ENCODE measurements at places on chromosomes 5 and 9.
A peak's percentile ranks its signal among the peaks of the same experiment; 100 is the strongest.

GRCh38 chr5:57317341-57317740 is 143.5 kb downstream of the GPBP1 start:
- DNase-seq, result no peak

GRCh38 chr5:80195837-80196400 is 59.9 kb downstream of the SERINC5 start:
- no peak for DNase-seq

- no peak for DNase-seq
These were observed 56.7 kb upstream of the NXNL2 start for GRCh38 chr9:88478246-88478645.

GRCh38 chr9:102479191-102479590 is 515.9 kb upstream of the CYLC2 start:
- no peak for DNase-seq

GRCh38 chr5:64417390-64417789 is 88.4 kb upstream of the RGS7BP start:
- DNase-seq, result no peak

- DNase-seq, result no peak
These were observed 119.1 kb downstream of the C9orf50 start for GRCh38 chr9:129501771-129502319.

DNA sequence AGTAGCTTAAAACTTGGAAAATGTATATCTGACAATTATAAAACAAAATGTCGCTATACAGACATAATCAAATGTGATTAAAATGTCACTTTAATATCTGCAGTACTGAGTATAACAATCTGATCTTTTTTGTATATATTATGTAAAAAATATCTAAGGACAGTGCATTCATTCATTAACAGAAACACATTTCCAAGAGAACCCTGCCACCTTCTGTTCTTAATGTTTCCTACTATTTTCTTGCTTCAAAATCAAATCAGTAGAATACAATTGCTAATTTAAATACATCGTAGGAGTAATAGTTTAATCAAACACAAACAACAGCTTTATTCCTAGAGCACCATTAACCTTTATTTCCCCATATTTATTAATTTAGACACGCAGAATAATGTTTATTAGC is 142.6 kb upstream of the ST8SIA4 start:
- no peak for DNase-seq

GRCh38 chr5:18749763-18750162 is 1115.5 kb downstream of the TAF11L14 start:
- no peak for DNase-seq

GRCh38 chr9:28127101-28127500 is 553.8 kb upstream of the C9orf72 start:
- no peak for DNase-seq

DNA sequence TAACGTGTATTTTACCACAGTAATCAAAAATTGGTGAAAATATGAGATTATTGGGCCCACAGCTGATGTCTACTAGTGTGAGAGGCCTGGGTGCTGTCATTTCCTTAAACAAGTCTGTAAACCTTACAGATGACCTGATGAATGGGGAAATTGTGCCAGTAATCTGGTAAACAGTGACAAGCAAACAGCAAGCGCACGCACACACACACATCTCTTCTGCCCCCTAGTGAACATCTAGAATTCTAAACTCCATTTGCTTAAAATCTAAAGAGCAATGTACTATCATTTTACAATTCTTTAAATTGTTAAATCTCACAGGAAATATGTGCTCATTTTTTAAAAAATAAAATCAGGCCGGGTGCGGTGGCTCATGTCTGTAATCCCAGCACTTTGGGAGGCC is 7.5 kb upstream of the RAPGEF1 start:
- no peak for DNase-seq

GRCh38 chr5:112636751-112637150 is 100.9 kb upstream of the APC start:
- no peak for DNase-seq

GRCh38 chr5:96433066-96433447 is at the start of gene PCSK1:
PCSK1 (minus strand) TSS chr5:96433248; CDS start chr5:96433042, 206 bp downstream.
- DNase-seq, result no peak

- DNase-seq, result no peak
These were observed 611.8 kb downstream of the TLE1 start for GRCh38 chr9:81077572-81077971.

GRCh38 chr5:57751710-57752109 is 269.1 kb upstream of the ACTBL2 start:
- no peak for DNase-seq

DNA sequence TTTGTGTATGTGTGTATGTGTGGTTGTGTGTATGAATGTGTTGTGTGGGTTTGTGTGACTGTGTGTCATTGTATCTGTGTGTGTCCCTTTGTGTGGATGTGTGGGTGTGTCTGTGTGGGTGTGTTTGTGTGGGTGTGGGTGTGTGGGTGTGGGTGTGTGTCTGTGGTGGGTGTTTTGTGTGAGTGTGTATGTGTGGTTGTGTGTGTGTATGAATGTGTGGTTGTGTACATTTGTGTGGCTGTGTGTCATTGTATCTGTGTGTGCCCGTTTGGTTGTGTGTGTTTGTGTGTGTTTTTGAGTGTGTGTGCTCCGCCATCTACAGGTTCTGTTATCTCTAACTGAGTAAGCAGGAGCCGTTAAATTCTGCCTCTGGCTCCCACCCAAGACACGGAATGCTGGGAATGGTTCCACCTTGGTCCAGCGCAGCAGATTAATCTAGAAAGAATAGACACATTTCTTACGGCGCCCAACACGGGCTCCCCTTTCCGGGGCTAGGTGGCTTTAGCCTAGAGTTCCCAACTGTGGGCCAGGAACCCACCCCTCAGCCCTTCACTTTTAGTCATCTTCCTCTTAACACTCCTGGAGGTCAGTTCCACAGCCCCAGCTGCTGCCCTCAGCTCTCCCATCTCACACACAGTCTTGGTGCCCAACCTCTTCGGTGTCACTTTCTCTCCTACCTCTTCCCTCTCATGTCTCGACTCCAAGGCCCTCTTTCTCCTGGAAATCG is 197.1 kb downstream of the TTLL11 start:
- DNase-seq, result no peak

DNA sequence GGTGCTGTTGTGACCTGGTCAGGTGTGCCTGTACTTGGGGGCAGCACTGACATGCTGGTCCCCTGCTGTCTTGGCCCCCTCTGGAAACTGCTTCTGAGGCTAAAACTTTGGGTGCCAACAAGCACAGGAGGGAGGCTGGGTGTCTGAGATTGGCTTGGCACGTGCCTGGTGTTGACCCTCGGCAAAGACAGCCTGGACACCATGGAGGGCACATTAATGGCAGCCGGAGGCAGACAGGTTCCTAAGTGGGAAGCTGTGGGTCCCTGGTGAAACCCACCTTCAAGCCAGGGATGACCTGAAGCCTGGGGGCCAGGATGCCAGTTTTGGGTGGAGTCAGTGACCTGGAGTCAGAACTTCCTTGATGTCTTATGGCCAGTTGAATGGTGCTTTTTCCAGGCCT is 894.1 kb downstream of the PTPRD start:
- no peak for DNase-seq

DNA sequence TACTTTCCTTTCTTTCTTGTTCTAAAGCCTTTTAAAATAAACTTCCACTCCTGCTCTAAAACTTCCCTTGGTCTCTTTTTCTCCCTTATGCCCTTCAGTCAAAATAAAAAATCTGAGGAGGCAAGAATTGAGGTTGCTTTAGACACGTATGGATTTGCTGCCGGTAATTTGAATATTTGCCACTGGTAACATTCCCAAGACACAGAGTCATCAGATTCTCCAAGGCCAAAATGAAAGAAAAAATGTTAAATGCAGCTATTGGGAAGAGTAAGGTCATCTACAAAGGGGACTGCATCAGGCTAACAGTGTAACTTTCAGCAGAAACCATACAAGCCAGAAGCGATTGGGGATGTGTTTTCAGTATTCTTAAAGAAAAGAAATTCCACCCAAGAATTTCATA is 311.1 kb downstream of the CDH18 start:
- DNase-seq, result no peak

GRCh38 chr5:167065794-167066193 is 1225.7 kb upstream of the WWC1 start:
- DNase-seq, result no peak

DNA sequence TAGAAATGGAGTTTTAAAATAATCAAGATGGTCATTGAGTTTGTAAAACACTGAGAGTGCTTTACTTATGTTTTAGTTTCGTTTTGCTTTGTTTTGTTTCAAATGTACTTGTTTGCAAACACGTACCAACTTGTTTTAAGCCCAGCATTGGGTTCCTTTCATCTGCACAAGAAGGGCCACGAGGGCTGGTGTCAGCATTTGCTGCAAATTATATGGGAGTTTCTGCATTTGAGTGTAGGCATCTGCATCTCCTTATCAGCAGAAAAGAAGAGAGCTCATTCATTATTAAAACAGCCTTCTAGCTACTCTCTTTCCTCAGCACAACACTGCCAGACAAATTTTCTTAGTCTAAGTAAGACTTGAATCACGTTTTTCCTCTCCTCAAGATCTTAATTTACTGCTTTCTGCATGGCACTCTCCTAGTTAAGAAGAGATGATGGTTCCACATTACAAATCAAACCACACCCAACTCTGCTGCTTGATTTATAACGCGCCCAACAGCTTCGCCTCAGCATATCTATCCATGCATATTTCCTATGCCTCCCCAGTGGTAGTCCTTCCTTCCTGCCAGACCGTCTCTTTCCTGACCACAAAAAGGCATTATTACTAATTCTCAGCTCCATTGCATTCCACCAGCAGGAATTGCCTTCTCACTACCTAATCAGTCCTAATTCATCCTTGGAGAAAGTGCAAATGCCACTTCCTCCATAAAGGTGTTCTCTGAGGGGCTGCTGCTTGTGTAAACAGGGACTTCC is 95.2 kb upstream of the CAST start:
- no peak for DNase-seq

DNA sequence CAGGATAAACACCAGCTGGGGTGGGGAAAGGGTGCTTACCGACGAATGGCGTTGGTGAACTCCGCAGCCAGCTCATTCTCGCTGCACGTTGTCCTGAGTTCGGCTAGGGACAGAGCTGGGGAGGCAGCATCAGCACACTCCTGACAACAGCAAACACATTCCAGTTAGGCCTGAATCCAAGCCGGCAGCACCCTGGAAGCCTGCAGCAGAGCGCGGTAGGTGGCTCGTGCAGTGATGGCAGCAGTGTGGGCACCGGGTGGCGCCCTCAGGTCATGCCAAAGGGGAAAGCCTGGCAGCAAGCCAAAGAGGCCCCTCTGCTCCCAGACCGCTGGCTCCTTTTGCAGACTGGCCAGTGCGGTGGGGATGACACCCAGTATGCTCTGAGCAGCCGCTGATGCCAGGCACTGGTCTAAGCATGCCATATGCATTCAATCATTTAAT is 66.9 kb downstream of the DCP2 start:
- peak; percentile 61 for DNase-seq

GRCh38 chr5:120103495-120103894 is 360.6 kb upstream of the PRR16 start:
- DNase-seq, result no peak

GRCh38 chr5:157479166-157479565 is 19.2 kb downstream of the NIPAL4 start:
- DNase-seq, result no peak

- DNase-seq, result no peak
These were observed 312.4 kb downstream of the ARHGEF28 start for GRCh38 chr5:73938280-73938937.

- DNase-seq, result no peak
These were observed 8.2 kb downstream of the TOR2A start for GRCh38 chr9:127726871-127727270.

- DNase-seq, result no peak
These were observed 245.6 kb downstream of the LURAP1L start for GRCh38 chr9:13020146-13021040.

- DNase-seq, result no peak
These were observed 952.8 kb upstream of the EDIL3 start for GRCh38 chr5:85337435-85337834.

- DNase-seq, result no peak
These were observed 169.2 kb downstream of the CACNA1B start for GRCh38 chr9:138046641-138047301.

- no peak for DNase-seq
These were observed 1.4 kb upstream of the CHSY3 start for GRCh38 chr5:129902816-129903215.

DNA sequence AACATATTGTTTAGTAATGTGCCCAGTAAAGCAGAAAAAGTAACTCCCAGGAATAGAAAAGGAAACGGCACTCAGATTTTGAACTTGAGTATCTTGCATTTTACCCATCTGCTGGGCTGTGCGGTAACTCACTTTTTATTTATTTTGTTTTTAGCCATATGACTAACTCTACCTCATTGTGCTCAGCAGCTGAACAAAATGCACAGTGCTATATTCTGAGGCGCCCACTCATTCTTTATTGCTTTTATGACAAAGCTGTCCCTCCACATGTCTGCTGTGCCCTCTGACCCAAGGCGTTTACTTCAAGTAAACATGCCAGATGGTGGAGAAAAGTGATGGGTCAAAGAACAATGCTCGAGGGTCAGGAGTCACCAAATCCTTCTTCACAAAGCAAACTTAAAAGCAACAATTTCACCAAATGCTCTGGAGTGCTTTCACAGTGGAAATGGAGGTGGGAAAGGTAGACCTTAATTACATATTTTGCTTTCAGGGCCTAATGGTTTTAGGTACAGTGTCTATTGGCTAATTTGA is 215.2 kb upstream of the ELAVL2 start:
- no peak for DNase-seq

- DNase-seq, result no peak
These were observed 27.3 kb upstream of the GRHPR start for GRCh38 chr9:37395229-37395628.

GRCh38 chr5:73422164-73422563 is 26.4 kb downstream of the FOXD1 start:
- DNase-seq, result no peak

- DNase-seq, result no peak
These were observed 23.6 kb downstream of the PRRC2B start for GRCh38 chr9:131417264-131418142.

- DNase-seq, result no peak
These were observed 633 bp upstream of the PPP1R26 start for GRCh38 chr9:135478829-135479468.

GRCh38 chr5:2914022-2914661 is 162.7 kb upstream of the IRX2 start:
- no peak for DNase-seq

GRCh38 chr5:174794931-174795672 is 70.7 kb downstream of the MSX2 start:
- DNase-seq, result no peak

- peak; percentile 49 for DNase-seq
These were observed 910 bp downstream of the TRIM14 start for GRCh38 chr9:98117984-98118639.

Data from stimulated activated CD8-positive, alpha-beta memory T cell treated with anti-CD3 and anti-CD28 coated beads, Interleukin-4, amount 100 ng/mL, for 48 hours (primary cell).